ENCODE measurements at places on chromosomes 12 and 14.

DNA sequence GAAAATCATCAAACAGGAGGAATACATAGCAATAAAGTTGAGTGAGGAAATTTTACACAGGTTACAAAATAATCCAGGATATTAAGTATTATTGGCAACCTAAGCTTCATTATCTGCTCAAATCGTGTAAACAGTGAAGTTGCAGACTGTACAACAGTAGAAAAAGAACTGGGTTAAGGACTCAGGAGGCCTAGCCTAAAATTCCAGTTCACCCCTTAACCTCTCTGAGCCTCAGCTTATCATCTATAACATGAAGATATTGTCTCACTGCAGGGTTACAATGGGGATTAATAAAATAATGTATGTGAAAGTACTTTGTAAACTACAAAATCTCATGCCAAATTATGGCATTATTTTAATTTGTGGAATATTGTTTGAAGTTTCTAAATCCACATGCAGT, 26.0 kb downstream of the DDHD1 start:
- no peak for DNase-seq

GRCh38 chr12:101038289-101038871, 171.7 kb downstream of the SLC5A8 start:
- no peak for DNase-seq

- DNase-seq: no peak
Observed at GRCh38 chr12:18951218-18951617, 178.3 kb upstream of the PLEKHA5 start.

DNA sequence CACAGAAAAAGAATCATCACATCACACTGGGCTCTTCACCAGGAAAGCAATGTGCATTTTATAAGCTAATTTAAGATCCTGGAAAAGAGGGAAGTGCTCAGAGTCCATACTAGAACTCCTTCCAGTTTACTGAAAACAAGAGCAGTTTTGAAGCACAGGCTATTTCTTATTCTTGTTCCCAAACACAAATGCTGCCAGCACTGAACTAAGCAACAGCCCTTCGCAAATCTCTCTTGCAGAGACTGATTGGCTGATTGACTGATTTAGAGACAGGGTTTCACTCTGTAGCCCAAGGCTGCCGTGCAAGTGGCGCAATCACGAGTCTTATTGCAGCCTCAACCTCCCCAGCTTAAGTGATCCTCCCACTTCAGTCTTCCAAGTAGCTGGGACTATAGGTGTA, 44.8 kb downstream of the BCL2L14 start:
- no peak for DNase-seq

GRCh38 chr12:80196419-80196818, 97.1 kb downstream of the OTOGL start:
- DNase-seq: no peak

- DNase-seq: no peak
Observed at GRCh38 chr14:94521375-94522114, 12.3 kb upstream of the SERPINA12 start.

- peak; percentile 37 for DNase-seq
Observed at GRCh38 chr12:6708960-6709394, 8.4 kb upstream of the PIANP start.

DNA sequence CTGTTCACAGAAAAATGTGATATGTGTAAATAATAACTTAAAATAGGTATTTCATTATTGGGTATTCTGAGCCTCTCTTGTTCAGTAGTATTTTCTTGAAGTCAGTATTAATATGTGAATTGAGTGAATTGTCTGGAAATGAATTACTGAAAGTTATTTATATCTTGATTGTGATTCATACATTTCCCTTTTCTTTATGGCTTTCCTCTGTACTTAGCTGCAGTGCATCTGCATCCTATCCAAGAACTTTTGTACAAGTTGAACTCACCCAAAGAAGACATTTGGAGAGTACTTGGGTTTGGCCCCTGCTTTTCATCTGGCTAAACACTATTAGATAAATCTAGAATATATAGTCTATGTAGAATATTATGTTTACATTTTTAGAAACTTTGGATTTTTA, 326.0 kb downstream of the RAD51B start:
- no peak for DNase-seq

DNA sequence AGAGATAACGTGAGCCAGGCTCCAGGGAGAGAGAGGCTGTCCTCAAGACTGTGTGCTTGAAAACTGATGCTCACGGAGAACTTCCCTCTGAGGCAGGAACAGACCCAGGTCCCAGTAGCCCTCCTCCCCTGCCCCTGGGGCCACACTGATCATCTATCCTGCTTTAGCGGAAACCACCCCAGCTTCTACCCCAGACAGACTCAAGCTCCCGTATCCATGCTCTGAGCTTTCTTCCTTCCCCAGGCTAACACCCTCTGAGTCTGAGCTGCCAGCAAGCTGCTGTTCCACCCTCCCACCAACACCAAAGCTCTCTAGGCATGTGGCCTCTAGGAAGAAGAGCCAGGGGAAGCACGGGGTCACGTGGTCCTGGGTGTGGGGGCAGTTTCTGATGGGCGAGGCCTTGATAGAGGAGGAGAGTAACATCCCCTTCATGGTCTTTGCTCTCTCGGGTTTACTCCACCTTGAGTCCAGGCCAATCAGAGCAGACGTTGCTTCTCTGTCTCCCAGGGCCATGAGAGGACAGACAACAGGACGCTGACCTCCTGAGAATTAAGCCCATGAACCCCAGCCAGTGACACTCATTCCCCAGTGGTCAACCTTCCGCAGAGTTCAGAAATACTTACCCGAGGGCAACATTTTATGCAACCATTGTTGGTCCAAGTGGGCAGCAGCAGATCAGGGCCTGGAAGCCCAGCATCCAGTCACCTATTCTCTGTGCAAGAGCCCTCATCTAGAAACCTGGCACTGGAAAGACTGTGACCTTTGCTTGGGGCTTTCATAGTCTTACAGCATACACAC, 1.4 kb downstream of the PCK2 start:
- no peak for DNase-seq

DNA sequence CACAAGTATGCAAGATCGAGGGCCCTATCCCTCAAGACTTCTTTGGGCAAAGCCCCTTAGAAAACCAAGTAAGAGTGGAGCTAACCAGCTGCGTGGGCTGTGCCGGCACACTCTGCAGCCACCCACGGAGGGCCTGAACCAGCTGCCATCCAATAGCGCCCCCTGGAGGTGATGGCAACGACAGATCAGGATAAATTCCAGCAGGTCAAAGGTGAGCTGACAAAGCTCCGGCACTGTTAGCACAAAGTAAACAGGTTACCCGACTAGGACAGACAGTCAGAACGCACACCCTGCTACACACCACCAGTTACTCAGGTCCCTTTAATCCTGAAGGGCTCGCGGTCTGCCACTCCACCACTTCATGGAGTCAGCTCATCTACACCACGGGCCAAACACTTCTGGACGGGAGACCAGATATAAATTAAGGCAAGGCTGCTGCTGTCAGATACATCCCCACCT, 4.9 kb downstream of the ZBTB39 start:
- peak; percentile 66 for DNase-seq

GRCh38 chr12:58095002-58095401, 153.6 kb downstream of the ATP23 start:
- no peak for DNase-seq

All from stimulated activated naive CD4-positive, alpha-beta T cell (primary cell).